Esophagus muscularis mucosa (tissue), 4 donors: ENCODE measurements at places on chromosomes 4 and X.

GRCh38 chr4:31081366-31081765 is 361.2 kb downstream of the PCDH7 start:
- DNase-seq, result no peak

GRCh38 chrX:154334496-154334895 is 38.9 kb downstream of the TKTL1 start:
- DNase-seq, result no peak

DNA sequence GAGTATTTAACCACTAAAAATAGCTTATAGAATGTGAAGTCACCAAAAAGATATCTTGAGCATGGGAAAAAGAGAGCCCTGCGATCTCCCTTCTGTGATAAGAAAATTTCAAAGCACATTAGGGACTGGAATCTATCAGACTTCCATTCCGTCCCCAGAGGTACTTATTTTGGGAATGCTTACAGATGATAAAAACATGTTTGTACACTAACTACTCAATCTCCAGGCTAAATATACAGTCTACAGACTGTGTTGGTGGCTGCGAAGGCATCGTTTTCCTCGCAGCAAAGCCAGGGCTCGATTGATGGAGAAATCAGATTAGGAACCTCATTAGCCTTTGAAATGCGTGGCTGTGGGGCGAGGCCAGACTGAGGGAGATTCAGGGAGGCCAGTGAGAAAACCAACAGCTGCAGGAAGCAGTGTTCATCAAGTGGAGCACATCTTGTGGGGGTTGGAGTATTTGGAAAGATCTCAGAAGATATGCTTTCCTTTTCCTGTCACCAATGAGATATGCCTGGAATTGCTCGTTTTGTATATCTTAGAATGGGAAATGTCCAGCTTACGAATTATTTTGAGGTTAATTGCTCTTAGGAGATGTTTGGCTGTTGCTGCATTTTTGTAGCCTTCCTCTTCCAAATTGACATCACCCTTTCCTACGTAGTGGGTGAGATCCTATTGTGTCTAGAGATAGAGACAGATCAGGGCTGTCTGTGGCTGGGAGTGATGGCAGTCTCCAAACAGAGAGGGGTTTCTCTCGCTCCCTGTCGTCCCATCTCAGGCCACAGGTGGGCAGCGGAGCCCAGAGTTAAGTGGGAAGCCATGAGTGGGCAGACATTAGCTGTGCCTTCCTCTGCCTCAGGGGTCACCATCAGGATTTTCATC is 224.9 kb upstream of the FAT1 start:
- DNase-seq, result no peak

DNA sequence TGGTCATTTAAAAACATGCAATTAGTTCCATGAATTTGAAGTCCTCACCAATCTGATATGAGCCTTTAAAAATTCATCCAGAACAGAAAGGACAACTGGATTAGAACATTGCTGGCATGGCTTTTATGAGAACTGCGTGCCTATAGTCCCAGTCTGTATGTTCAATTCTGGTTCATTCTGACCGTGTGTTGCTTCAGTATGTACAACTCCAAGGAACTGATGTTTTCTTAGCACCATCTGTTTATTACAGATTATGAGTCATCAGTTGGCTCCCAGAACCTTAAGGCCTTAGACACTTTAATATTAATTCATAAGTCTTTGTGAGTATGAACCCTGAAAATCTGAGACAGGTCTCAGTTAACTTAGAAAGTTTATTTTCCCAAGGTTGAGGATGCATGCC is 115.0 kb downstream of the CEP44 start:
- DNase-seq, result no peak

DNA sequence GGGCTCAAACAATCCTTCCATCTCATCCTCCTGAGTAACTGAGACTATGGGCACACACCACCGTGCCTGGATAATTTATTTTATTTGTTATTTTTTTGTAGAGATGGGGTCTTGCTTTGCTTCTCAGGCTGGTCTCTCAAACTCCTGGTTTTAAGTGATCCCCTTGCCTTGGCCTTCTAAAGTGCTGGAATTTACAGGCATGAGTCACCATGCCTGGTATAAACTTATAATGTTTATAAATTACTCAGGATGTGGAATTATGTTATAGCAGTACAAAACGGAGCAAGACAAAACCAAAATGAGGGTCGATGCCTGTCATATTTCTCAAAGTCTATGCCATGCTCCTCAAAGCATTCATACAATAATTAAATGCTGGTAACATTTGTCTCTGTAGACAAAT is 29.8 kb upstream of the TEX13C start:
- no peak for DNase-seq

DNA sequence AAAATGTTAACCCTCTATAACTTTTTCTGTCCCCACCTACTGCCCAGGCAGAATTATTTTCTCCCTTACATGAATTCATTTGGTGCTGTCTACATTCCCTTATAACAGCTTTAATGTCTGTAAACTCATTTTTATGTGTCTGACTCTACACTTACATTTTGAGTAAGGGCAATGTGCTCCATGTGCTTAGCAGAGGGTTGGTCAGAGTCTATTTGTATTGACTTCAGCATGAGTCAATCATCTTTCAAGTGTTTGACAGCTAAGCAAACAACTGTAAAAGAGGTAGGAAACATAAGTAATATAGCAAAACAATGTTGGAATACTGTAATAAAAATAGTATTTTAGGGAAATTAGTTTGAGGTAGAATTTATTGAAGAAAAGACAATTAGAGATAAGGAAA is 6.3 kb downstream of the IL15 start:
- DNase-seq, result no peak

DNA sequence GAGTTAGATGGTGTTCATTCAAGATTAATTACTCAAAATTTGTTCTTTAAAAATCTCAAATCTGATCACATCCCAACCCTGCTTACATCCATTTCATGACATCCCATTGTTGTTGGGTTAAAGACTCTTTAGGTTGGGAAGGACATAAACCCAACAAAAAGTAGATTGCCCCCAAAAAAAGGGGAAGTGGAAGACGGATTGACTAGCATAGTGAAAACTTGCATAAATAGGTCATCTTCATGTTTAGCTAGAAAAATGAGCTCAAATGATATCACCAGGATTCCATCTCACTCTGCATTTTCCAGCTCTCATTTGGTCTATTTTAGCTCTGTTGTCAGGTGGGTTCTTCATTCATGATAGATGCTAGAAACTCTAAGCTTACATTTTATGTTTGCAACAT is 18.5 kb upstream of the TET2 start:
- DNase-seq, result no peak

DNA sequence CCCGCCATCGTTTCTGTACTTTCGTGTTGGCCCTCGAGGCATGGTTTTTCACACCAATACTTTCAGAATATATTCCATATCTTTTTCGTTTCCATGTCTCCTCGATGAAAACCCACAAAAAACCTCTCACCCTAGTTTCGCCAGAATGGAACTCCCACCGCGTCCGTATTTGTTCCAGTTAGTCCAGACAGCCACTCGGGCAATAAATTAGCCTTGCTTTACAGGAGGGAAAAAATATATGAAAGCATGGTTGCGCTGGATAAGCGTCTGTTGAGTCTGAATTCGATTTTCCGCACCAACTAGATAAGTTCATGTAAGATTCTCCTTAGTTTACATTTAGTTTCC is 550 bp upstream of the CHM start:
- no peak for DNase-seq

DNA sequence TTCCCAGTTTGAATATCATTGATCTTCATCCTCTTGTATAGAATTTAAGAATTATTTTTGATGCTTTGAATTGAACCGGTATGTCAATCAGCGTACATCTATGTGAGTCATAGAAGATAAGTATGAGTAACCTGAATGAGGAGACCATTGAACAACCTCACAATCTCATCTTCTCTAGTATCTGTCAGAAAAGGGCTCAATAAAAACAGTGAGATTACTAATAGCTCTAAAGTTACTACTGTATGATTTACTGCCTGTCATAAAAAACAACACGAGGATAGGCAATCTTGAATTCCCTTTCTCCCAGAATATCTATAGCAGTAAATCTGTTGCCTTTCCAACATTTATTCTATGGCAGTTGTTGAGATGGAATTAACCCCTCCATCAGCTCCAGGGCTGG is 36.1 kb downstream of the PHOX2B start:
- DNase-seq, result no peak

- no peak for DNase-seq
Measured at GRCh38 chr4:3220476-3221183, 28.3 kb upstream of the MSANTD1 start.

- no peak for DNase-seq
Measured at GRCh38 chr4:48172651-48173050, 38.6 kb upstream of the TXK start.

DNA sequence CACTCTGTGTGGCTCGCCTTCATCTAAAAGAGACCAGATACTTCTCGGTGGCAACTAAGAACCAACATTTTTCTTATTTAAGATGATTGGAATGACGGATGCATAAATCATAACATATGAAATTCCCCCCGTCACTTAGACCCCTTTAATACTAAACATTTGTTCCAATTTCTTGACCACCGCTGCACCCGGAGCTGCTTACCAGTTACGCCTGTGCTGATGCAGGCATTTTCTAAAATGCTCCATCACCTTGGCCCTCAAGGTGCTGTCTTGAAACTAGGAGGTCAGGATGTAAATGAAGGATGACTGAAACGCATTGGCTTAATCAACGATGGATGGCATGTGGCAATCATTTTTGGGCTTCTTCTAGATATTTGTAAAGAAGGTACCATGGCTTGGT is 130.0 kb downstream of the CPZ start:
- DNase-seq, result no peak

GRCh38 chr4:152431291-152431690 is 104.6 kb downstream of the FBXW7 start:
- DNase-seq, result no peak

- DNase-seq, result no peak
Measured at GRCh38 chrX:41391606-41392005, 55.5 kb upstream of the NYX start.

- DNase-seq, result no peak
Measured at GRCh38 chr4:17045866-17046265, 147.4 kb upstream of the LDB2 start.

DNA sequence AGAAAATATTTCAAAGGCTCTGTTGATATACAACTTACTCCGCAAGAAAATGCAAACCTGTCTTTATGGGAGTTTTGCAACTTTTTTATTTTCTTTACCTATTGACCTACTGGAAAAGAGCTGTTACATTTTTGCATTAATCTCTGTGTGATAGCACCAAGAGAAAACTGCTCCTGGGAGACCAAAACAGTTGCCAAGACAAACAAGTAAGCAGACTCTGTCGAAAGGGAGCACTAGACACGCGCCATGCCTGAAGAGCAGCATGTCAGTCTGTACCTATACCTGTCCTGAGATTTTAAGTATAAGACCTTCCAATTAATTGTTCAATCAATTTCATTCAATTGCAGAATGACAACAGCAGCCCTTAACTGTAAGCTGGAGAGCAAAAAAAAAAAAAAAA is 56.0 kb upstream of the TECRL start:
- no peak for DNase-seq

DNA sequence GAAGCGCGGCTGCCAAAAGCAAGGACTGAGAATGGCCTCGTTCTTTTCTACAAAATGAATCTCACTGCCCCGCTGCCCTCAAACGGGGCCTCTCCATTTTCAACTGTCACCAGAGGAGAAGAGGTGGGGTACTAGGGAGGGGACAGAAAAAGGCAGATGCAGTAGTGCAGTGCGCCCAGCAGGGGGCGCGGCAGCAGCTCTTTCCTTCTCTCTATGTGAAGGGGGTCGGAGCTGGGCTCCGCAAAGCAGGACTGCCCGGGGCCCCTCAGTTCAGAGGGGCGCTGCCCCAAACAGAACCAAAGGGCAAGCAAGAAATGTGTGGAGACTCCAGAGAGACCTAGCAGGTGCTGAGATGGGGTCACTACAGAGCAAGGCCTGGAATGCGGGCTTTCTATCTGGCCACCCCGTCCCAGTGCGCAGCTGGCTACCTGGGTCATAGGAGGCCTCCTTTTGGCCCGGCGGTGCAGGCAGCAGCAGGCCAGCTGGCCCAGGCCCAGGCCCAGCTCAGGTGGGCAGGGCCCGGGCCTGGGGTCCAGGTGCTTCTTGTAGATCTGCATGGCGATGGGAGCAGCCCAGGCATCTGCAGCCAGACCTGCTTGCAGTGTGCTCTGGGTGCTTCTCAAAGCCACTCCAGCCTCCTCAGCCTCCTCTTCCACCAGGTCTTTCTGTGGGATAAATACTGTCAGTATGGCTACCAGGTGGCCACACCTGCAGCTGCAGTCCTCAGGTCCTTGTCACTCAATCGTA is 5.9 kb downstream of the IRAK1 start:
- DNase-seq, result no peak

DNA sequence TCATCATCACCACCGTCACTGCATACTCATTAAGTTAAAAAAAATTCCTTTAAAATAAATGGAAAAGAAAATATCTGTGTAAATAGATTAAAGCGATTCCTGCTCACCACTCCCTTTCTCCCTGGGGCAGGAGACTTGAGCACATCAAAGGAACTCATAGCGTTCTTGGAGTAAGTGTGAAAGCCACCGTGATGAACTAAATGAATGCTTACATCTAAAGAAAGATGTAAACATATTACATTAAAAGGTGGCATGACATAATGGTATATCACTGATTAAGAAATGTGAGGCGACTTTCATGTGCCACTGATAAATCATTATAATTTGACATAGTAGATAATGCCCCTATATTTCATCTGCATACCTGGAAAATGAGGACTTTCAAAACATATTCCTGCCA is 92.0 kb downstream of the SNCA start:
- no peak for DNase-seq

DNA sequence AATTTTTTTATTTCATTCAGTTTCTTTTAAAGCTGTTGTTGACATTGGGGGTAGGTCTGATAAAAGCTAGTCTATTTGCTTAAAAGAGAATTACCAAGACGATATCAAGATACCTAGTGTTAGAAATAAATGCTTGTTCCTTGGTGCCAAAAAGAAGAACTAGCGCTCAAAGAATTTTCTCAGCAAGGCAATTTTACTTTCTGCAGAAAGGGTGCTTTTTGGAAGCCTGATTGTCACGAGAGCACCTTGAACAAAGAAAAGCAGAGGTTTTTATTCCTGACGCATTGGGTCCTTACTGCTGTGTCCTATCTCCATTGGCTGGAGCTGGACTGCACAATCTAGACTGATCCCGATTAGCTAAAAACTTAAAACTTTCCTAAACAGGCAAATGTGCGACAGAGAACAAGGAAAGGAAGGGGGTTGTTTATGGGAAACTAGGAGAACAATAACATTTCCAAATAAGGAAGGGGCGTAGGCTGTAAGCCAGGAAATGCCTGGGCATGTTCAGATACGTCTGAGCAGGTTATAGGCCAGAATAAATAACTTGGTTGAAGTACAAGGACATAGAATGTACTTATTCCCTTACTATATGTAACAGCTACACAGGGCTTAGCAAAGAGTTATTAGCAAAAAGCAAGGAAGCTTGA is 50.3 kb upstream of the STPG2 start:
- no peak for DNase-seq

GRCh38 chr4:39668887-39669286 is 29.0 kb upstream of the UBE2K start:
- no peak for DNase-seq
